ENCODE measurements at places on chromosomes 3 and 15.

- no peak for DNase-seq
Measured at GRCh38 chr3:114746502-114746901, 400.6 kb downstream of the ZBTB20 start.

- no peak for DNase-seq
Measured at GRCh38 chr3:196553551-196553950, 14.8 kb downstream of the WDR53 start.

DNA sequence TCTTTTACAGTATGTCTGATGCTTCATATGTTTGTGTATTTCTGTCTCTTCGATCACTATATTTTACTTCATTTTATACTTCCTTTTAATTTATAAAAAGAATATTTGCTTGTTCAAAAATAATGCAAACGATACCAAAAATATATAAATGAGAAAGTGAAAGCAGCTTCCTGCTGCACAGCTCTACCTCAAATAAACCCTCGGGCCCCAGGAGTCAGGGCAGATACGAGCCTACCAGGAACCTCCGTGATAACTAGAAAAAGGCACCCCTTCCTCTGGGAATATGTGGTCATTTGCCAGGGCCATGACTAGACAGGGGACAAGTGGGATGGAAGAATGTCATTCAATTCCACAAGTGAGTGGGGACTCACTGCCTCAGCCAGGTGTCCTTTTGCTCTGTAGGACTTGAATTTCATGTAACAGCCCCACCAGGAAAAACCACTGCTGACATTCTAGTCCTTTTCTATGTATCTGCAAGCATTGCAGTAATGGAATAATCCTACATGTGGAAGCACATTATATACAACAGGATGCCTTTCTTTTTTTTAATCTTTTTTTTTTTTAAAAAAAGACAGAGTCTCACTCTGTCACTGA lies 133.3 kb downstream of the SUCLG2 start:
- no peak for DNase-seq

DNA sequence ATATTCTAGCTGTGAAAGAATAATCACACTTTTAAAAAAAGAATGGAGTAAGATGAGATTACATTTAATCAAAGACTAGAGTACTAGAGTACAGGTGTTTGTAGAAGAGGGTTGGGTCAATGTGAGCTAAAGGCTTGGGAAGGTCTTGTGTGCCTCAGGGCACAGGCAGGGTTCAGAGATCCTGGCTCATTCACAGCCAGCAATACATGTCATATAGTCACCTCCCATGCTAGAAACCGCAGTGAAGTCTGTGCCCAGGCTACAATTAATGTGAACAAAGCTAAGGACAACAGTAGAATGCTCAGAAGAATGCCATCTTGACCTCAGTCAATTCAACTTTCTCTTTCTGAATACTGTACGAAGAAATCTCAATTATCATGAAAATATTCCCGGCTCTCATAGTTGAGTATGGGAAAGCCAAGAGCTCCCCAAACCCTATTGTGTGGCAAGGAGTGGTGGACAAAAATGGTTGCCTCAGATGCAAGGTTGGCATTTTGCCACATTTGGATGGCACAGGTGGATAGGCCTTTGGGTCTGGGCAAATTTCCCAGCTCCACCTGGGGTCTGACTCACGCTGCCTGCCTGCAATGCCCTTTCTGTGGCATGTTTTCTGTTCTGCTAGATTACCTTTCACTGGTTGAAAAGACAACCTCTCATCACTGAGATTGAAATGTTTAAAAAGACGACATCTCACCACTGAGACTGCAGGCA lies 70.2 kb downstream of the NMD3 start:
- no peak for DNase-seq

- DNase-seq: no peak
Measured at GRCh38 chr3:683770-684169, 409.1 kb upstream of the CNTN6 start.

DNA sequence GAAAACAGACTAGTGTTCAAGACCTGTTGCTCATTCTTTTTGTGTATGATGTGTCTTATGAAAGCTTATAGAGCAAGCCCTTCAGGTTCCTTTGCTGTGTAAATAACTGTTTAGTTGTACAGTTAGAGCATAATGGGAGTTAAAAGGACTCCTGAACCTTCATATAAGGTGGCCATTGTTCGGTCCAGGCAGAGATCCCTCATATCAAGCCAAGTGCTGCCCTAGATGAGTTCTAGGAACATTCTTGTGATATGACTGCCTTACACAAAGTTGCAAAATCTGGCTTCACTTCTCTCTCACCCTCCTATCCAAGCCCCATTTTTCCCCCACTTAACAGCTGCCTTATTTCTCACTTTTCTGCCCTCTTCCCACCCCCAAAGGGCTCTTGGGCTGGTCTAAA lies 26.9 kb downstream of the GYG1 start:
- no peak for DNase-seq

- no peak for DNase-seq
Measured at GRCh38 chr3:186165331-186165730, 56.4 kb upstream of the ETV5 start.

DNA sequence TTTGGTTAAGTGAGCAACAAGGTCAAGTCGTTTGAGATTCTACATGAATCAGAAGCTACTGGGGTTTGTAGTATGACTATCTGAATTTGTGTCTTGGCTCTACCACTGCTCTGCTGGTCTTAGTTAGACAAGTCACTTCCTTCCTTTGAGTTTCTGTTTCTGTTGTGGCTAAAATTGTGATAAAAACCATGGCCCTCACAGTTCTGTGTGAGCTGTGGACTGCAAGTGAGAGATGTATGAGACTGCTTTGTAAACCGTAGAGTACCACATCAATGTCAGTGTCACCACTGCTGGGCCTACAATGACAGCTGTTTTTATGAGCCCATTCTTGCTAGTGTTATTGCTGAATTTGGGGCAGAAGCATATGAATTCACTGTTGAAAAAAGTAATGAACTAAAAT lies 32.7 kb downstream of the RARB start:
- DNase-seq: no peak

- no peak for DNase-seq
Measured at GRCh38 chr3:15979495-15979894, 181.7 kb upstream of the ANKRD28 start.

Data from non-pigmented ciliary epithelial cell (primary cell).